ENCODE measurements at places on chromosomes 12 and 14.

DNA sequence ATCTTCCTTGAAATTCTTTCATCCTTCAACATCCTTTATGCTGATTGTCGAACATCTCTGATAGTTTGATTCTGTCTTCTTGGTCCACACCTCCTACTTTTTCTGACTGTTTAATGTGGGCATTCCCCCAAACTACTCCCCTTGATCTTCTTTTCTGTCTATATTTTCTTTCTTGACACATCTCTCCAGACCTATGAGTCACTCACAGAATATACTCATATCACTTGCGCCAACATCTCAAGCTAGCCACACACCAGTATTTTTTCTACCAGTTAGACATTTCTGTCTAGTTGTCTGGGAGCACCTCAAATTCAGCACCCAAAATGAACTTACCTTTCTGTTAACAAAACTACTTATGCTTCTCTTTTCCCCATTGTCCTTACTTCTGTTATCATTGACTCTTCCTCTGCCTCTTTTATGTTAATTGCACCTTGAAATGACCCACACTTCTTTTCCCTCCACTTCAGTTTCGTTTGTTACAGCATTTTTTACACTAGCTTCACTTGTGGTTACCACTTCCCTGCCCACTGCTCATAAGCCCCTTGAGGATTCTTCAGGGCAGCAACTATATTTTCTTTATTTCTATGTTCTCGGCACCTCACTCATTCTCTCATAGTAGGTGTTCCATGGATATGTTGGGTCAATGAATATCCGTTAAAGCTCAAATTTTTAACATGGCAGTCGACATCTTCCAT is 33.5 kb downstream of the TSHR start:
- DNase-seq, result no peak

- no peak for DNase-seq
Observed at GRCh38 chr12:105476616-105477015, 146.1 kb downstream of the C12orf75 start.

DNA sequence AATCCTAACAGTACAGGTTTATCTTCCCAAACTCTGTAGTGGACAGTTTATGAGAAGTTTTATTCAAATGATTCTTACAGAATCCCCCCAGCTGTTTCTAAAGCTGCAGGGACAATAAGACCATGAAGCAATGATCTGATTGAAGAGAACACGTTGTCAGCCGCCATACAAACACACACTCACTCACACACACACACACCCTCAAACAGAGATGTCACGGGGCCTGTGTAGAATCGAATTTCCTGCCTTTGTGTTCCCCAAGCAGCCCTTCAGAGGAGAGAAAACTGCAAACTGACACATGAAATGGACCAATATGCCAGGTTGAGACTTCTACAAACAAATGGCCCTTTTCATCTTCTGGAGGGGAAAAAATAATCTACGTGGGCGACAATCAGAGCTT is 80.5 kb upstream of the TBX3 start:
- DNase-seq, result no peak

DNA sequence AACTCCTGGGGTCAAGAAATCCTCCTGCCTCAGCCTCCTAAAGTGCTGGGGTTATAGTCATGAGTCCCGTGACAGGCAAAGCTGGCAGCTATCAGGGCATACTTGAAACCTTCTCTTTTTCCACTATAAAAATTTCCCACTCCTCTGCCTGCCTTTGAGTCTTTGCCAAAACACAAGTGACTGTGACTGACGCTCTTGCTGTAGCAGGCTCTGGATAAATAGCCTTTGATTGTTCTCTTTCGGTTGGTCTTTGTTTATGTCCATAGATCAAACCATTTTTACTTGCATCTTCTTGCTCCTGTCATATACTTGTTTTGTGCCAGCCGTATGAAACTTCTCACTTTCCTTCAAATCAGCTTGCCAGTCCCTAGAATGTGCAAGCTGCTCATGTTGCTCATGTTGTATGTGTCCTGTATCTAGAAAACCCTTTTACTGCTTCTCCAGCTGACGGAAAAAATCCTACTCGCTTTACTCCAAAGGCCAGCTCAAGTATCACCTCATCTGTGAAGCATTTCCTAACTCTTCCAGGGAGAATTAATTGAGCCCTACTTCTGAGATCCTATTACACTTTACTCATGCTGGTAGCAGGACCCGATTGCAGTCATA is 73.1 kb downstream of the RESF1 start:
- no peak for DNase-seq

DNA sequence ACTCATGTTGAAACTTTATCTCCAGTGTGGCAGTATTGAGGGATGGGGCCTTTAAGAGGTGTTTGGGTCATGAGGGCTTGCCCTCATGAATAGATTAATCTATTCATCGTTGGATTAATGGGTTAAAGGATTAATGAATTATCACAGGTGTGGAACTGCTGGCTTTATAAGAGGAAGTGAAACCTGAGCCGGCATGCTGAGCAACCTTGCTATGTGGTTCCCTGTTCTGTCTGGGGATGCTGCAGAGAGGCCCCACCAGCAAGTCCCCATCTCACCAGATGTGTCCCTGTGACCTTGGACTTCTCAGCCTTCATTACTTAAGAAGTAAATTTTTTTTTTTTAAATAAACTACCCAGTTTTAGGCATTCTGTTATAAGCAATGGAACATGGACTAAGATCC is 109.6 kb downstream of the DYRK2 start:
- no peak for DNase-seq

GRCh38 chr14:89382901-89383845 is 33.9 kb downstream of the FOXN3 start:
- DNase-seq, result no peak

- DNase-seq, result peak; percentile 84
Observed at GRCh38 chr12:69348162-69348938, at the start of gene LYZ. TSS of gene LYZ (plus strand) at chr12:69348381. CDS start at chr12:69348409, 28 bp downstream.

Data from HL-60 (cell line).